AG10803 (cell line): ENCODE measurements at places on chromosomes 3 and 15.

DNA sequence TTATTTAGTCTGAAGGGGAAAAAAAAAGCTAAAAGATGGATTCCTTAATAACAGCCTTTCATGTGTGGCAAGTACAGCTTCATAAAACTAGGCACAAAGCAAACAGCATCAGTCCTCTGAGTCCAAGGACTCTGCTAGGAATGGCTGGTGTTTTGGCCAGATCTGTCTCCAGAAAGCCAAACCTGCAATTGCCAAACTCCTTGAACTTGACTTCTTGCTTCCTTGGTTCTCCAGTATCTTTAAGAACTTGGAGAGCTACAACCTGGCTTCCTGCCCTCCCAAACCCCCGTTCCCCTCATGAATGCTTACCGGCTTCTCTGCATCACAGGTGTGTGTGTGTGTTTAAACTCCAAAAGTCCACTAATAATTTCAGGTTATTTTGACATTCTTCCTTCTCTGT, 1.6 kb upstream of the PLOD2 start:
- no peak for DNase-seq

- no peak for DNase-seq
Measured at GRCh38 chr3:124761935-124762660, 31.8 kb downstream of the UMPS start.

DNA sequence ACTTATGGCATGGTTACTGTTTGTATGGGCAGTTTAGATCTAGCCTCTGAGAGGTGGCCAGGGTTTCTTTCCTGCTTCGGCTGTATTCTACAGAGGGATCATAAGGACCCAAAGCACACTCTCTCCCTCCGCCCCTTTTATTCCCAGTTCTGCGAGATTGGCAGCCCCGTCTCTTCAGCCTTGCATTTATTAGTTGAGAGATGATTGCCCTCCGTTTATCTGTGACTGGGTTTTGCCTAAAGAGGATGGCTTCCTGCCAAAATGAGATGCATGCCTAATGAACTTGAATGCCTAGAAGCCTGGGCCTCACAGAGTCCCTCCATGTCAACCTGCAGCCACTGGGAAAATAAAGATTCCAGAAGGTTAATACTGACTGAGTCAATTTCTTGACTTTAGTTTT, 97.1 kb upstream of the CHL1 start:
- DNase-seq, result no peak

DNA sequence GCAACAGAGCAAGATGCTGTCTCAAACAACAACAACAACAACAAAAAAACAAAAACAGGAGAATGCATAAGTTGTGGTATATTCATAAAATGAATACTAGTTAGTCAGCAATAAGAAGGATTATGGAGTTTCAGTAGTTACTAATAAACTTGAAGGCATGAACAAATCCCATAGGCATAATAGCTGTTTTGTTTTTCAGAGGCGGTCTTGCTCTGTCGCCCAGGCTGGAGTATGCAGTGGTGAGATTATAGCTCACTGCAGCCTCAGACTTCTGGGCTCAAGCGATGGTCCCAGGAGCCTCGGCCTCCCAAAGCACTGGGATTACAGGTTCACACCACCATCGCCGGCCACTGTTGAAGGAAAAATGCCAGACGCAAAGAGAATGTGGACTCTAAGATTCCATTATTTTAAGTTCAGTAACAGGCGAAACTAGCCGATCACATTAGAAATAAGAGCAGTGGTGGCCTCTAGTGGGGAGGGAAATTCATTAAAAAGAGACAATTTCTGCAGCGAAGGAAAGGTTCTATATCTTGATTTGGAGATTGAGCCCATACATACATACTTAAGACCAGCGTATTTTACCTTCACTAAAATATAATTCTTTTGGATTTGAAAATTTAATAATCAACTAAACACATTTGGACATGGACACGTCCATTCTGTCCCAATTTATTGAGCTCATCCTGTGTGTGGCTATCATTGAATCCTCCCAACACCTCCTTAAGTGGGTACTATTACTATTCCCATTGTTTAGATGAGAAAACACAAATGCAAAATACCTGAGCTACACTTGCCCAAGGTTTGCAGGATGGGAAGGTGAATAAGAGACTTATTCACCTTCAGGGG, 27.4 kb upstream of the HDAC11 start:
- peak; percentile 60 for DNase-seq

GRCh38 chr3:107275511-107275910, 101.7 kb upstream of the CCDC54 start:
- no peak for DNase-seq

- peak; percentile 80 for DNase-seq
Measured at GRCh38 chr3:188220988-188221818, 67.2 kb downstream of the LPP start.

GRCh38 chr15:67884514-67885174, 44.8 kb upstream of the RNU6-1 start:
- peak; percentile 36 for DNase-seq

GRCh38 chr15:69794645-69795469, 302.9 kb downstream of the TLE3 start:
- DNase-seq, result peak; percentile 68

- peak; percentile 16 for DNase-seq
Measured at GRCh38 chr3:8972639-8973038, 9.4 kb upstream of the RAD18 start.

- peak; percentile 44 for DNase-seq
Measured at GRCh38 chr3:45337839-45338470, 50.4 kb upstream of the LARS2 start.

DNA sequence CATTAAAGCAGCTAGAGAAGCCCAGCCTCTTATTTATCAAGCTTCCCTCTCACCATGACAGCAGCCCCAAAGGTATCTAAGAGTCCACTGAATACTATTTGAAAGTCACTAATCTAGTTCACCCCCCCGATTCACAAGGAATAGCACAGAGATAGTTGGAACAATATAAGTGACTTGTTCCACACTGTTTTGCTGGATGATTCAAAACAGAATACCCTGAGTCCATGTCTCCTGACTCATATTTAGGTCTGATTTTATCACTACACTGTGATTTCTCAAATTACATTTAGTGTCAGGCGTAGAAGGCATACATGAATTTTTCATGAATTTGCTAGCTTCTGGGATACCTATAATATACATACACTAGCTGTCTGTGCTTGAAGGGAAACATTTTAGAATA, 18.7 kb upstream of the EOGT start:
- DNase-seq, result no peak

DNA sequence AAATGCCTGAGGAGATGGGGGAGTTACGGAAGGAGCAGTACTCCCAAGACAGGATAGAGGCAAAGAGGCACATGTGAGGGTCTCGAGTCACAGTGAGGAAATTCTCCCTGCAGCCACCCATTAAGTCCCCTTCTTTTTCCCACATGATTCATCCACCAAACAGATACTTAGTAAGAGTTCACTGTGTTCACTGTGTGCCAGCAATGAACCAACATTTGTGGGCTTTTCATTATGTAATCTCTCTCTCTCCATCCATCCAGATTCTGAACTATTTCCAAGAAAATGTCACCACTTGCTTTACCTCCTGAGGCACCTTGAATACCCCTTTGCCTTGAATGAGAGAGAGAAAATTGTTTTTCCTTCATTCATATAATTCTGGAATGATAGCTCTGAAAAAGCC, 24.6 kb upstream of the LRRFIP2 start:
- peak; percentile 76 for DNase-seq

- DNase-seq, result peak; percentile 92
Measured at GRCh38 chr15:71294251-71294910, 179.1 kb downstream of the THSD4 start.

DNA sequence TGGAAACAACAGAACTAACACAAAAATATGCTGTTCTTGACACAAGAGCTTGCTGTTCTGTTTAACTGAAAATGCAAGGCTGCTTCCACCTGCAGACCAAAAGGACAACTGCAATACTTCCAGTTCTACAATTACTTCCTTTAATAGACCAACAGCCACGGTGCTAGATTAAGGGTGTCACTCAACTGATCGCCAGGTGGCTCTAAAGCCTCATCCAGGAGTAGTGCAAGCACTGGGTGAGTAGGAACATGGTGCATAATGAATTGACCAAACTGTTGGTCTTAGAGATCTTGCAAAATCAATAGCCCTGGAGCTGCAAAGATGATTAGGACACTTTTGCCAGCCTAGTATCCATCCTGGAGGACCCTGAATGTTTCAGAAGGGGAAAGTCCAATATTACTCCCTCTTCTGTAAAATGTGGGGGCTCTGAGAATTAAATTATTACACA, 3.6 kb upstream of the CLDN16 start:
- DNase-seq, result peak; percentile 42

DNA sequence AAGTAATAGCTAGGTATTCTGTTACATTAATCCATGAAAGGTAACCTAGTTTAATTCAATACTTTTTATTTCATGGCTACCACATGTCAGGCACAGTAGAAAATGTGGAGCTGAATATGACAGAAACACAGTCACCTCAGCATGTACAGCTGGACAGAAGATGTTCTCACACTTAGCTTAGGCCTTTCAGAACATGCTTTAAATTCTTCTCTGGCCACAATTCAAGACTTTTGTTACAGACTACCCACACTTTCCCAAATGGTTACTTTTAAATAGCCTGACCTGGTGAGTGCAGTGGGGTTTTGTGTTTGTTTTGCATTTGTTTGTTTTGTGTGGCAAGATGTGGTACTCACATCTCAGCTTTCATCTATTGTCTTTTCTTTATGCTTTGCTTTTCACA, 1079.5 kb downstream of the IGSF11 start:
- DNase-seq, result no peak

DNA sequence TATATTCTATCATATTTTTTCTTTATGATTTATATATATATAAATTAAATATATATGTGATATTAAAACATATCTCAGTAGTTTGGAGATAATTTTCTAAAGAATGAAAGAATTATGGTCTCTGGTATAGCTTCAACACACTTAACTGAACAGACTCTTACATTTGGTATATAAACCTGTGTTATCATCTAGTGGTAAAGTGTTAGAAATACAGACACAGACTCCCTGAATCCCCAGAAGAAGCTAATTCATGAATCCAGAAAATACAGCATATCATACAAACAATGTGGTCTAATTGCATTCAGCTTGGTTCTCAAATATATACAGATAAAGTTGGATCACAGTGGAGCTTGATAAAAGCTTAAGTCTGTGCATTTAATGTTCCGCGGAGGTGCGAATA, 1100.4 kb downstream of the ROBO2 start:
- no peak for DNase-seq

- DNase-seq, result no peak
Measured at GRCh38 chr3:175617247-175617646, 758.1 kb downstream of the NAALADL2 start.

DNA sequence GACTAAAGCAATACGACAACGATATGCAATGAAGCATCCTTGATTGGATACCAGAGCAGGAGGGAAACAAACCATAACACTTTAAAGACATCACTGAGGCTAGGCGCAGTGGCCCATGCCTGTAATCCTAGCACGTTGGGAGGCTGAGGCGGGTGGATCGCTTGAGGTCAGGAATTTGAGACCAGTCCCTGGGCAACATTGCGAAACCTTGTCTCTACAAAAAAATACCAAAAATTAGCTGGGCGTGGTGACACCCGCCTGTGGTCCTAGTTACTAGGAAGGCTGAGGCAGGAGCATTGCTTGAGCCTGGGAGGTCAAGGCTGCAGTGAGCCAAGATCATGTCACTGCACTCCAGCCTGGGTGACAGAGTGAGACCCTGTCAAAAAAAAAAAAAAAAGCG, 33.9 kb upstream of the BHLHE40 start:
- no peak for DNase-seq

DNA sequence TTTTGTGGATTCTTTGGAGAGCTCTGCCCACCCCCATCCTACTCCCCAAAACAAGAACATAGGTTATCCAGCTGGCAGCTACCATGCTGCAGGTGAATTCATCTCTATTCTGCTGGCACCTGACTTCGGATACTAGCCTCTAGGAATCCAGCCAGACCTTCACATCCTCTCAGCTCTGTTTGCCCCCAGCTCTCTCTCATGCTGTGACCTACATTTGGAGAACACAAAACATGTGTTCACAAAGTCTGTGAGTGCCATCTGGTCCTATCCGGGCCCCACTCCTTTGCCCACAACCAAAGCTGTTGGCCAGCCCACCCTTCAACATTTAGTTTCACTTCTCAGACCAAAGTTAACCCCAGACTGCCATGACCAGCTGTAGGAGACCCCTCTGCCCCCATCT, 89.4 kb upstream of the C3orf80 start:
- DNase-seq, result no peak

DNA sequence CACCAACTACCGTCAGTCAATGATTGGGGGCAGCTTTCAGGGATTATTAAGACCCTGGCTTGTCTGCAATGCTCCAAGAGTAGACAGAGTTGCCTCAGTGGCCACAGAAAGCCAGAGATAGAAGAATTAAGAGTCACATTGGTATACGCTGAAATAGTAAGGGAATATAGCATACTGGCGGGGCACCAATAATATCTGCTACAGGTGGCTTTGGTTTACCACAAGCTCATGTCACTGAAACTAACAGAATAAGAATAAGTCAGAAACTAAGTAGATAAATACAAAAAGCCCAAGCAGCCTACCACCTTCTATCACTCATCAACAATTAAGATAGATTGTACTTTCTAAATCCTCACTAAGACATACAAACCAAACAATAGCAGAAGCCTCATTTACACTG, 2.5 kb upstream of the FHIT start:
- DNase-seq, result no peak

DNA sequence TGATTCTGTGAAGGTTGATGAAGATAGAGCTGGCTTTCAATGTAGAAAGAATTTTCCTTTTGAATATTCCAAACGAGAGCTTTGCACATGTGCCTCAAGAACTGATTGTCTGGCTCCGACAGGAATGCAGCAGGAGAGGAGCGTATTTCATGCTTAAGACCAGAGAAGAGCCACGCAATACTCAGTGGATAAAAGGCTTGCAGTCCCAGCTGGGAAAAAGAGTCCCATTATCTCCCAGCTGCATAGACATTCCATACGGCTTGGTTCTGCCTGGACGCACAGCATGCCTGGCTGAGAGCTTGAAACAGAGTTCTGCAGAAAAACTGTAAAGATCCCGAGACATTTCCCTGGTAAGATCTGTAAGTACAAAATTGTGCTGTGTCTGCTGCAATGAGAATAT, at the start of gene CNTN6:
Gene CNTN6, plus strand, starts transcription at position 254 of the 400 bp plus-strand sequence. CDS start 54,985 bp downstream, outside the sequence.
- peak; percentile 5 for DNase-seq

DNA sequence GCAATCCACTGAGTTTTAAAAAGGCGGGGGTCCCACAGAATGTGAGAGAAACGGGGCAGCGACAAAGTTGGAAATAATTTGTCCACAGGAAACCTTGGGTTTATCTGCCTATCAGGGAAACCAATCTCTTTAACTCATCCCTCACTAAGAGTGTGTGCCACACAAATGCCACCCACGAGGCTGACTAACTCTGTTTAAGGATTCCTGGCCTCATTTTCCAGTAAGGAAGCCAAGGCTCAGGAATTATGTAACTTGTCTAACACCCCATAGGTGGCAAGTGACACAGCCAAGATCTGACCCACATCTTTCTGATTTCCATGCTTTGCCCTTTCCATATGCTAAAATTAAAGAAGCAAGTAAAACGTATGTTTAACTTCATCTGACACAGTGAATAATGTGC, 263.2 kb downstream of the CNTN3 start:
- DNase-seq, result peak; percentile 14

DNA sequence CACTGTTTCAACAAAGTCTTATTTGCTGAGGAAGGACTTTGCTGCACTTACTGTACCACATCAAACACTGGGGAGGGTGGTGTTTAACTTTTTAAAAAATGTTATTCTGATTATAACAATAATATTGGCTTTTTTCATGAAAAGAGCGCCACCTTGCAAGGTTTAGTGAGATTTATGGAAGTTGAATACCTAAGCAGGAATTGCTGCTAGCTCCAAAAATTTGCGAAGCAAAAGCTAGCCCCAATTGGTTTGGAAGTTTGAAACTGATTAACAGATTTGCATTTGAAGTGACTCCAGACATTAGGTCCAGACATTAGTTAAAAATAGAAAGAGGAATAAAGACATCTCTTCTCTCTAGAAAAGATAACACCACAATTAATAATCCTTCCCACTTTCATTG, 6.7 kb downstream of the ZIC1 start:
- no peak for DNase-seq
